NCI-H510A treated with DMSO at 0.1 percent for 48 hours (cell line): ENCODE measurements at places on chromosomes 3 and 15.

- no peak for DNase-seq
Measured at GRCh38 chr3:151387432-151387831, 2.9 kb upstream of the P2RY12 start.

DNA sequence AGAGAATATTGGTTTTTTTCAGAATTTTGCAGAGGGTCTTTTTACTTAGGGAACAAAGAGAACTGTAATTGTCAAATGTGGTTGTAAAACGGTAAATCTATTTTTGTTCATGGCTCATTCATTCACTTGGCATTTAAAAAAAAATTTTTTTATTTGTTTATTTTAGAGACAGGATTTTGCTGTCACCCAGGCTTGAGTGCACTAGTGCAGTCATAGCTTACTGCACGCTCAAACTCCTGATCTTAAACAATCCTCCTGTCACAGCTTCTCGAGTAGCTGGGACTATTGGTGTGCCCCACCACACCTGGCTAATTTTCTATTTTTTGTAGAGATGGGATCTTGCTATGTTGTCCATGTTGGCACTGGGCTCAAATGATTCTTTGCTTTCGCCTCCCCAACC lies 301.8 kb downstream of the LPP start:
- no peak for DNase-seq

DNA sequence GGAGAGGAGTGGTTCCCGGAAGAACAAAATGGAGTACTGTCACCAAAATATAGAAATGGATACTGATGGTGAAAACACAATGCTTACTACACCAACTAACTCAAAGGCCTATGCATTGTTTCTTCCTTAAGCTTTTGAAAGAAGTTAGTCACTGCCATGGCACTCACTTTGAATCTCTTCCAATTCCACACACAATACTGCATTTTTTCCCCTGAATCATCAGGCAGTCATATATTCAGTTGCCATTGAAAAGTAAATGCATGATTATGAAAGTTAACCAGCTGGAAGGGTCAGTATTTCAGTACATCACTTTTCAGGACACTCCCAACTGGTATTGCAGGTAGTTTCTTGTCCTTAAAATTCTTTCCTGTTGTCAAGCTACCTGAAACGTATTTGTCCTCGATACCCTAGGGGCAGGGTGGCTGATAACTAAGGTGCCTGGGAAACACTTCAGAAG lies 9.0 kb upstream of the LRRFIP2 start:
- DNase-seq, result no peak

GRCh38 chr3:136862617-136863322 lies 762 bp downstream of the NCK1 start:
- DNase-seq, result peak; percentile 29

GRCh38 chr3:71972031-71972430 lies 187.1 kb upstream of the PROK2 start:
- no peak for DNase-seq

DNA sequence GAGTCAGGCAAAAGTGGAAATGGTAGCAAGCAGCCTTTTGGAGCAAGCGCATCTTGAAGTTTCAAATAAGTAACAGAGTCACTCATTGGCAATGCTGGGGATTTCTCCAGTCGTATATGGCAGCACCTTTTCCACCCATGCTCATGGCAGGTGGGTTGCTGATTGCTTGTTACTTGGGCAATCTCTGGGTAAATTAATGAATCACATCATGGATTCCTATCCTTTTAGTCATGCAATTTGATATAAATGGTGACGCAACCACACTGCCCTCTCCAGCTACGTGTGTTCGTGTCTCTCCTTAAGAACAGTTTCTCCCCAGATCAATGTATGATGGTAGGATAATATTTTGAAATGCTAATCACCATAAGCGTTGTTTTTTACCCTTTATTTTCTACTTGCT lies 339.9 kb upstream of the KCNH8 start:
- no peak for DNase-seq

DNA sequence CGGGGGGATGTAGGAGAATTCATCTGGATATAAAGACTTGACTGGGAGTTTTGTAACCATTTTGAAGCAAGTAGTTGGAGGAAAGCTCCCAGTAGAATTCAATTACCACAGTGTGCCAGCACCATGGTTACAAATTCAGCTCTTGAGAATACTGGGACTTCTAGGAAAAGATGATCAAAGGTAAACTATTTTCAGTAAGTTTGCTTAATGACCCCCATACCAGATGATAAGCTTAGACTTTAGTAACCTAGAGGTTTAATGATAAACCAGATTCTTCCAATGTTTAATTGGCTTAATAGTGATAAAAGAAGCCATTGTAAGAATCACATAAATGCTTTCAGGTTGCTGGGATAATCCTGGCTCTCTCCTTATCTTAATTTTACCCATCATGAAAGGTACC lies 22.3 kb downstream of the AP4E1 start:
- no peak for DNase-seq

GRCh38 chr3:38519651-38520050 lies 23.5 kb downstream of the EXOG start:
- no peak for DNase-seq

DNA sequence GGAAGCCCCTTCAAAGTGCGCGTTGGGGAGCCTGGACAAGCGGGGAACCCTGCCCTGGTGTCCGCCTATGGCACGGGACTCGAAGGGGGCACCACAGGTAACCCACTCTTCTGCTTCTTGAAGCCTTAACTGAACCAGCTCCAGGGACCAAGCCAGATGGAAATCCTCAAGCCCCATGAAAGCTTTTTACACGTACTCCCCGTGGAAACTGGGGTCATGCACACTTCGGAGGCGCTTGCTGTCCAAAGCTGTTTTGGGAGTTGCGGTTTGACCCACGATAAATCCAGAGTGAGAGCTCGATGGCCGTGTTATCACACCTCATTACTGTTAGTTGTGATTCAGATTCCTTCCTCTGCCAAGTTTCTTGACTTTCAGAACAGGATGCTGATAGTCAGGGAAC lies 47.5 kb downstream of the DNASE1L3 start:
- no peak for DNase-seq

GRCh38 chr3:176692966-176693785 lies 504.1 kb downstream of the TBL1XR1 start:
- DNase-seq, result no peak

DNA sequence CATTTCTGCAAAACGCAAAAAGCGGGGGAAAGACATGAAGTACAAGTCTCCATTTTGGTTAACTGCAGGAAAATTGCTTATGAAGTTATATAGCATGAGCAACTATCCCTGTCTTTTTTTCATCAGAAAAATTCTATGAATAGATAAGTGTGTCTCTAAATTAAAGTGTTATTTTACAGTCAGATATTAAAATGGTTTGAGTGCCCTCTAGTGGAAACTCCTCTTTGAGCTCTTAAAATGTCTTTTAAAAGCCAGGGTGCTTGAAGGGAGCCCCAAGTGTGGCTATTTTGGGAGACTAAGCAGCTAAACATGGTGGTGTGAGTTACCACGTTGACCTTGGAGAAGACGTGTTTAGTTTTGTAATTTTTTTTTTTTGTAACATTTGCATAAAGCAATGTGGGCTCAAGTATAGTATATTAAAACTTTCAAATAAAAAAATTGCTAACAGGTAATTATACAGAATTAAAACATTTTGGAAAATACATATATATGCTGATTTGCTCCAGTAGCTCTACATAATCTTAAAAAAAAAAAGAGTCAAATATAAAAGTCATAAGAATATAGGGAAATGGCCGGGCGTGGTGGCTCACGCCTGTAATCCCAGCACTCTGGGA lies 77.2 kb downstream of the PPP2R3A start:
- DNase-seq, result peak; percentile 45

DNA sequence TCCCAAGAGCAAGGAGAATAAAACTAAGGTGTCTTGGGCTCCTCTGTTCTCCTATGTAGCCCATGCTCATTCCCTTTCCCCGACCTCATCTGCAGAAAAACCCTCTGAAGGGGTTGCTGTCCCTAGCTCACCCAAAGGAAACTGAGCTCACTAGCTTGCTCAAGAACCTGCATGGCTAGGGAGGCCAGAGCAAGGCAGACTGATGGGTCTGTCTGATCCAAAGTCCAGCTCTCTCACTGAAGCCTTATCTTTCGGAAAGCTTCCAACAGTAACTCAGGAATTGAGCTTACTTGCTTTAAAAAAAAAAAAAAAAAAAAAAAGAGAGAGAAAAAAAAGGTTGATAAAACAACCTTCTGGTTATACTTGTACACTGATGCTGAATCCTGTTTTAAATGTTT lies 141.4 kb upstream of the TOPAZ1 start:
- no peak for DNase-seq

GRCh38 chr3:98326945-98327344 lies 26.7 kb upstream of the OR5K4 start:
- no peak for DNase-seq

DNA sequence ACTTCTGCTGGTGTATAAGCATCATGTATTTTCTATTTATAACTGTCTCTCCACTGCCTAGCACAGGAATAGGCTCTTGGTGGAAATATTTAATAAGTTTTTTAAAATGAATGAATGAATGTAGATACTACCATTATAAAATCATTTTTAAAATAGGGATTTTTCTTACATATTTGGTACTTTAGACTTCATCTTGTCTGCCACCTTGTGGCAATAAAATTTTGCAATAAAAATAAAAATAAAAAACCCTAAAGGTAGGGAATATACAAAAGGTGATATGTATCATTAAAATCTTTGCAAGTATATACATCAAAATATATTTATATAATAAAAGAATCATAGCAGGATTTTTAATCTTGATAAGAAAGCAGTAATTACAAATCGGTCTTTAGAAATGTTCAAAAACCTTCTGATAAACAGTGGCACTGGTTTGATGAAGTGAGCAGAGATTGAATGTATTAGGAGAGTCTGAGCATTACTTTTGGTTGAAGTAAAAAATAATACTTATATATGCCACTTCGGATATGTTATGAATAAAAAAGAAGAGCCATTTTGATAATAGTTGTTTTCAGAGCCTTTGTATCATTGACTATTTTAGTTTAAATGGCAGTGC lies 95.2 kb downstream of the SPATA16 start:
- DNase-seq, result no peak

DNA sequence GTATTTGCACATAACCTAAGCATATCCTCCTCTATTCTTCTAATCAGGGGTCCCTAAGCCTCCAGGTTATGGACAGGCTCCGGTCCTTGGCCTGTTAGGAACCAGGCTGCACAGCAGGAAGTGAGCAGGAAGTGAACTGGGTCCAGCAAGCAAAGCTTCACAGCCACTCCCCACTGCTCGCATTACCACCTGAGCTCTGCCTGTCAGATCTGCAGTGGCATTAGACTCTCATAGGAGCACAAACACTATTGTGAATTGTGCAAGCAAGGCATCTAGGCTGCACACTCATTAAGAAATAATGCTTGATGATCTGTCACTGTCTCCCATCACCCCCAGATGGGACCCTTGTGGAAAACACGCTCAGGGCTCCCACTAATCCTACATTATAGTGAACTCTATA lies 9.8 kb downstream of the MSL2 start:
- DNase-seq, result peak; percentile 10

GRCh38 chr15:47796830-47797229 lies 79.5 kb downstream of the SEMA6D start:
- no peak for DNase-seq

DNA sequence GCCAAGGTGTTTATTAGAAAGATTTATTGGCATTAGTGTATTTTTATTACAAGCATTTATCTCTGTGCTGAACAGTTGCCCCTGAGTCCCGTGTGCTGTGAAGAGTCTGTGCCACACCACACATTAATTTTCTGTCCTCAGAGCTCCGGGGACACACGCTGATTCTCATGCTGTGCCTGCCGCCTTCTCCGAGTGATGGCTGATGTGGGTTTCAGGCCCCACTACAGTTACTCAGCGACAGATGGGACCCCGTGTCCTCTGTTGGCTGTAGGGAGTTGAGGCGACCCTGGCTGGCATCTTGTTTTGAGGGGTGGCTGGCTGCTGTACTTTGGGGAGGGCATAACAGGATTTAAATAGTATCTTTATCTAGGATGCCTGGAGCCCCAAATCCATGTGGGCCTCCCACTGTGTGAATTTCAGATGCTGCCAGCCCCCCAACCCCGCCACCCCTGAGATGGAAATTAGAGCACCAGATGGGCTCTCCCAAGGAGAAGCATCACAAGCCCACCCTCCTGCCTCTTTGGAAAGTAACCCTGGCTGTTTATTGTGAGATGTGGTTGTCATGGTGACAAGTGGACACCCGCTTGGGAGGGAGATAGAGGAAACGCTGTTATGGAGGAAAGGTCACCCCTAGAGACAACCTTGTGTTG lies 185.6 kb downstream of the APBA2 start:
- DNase-seq, result no peak

GRCh38 chr3:197424674-197425484 lies 126.5 kb upstream of the DLG1 start:
- DNase-seq, result no peak

- no peak for DNase-seq
Measured at GRCh38 chr3:43949594-43949993, 258.9 kb downstream of the ABHD5 start.

DNA sequence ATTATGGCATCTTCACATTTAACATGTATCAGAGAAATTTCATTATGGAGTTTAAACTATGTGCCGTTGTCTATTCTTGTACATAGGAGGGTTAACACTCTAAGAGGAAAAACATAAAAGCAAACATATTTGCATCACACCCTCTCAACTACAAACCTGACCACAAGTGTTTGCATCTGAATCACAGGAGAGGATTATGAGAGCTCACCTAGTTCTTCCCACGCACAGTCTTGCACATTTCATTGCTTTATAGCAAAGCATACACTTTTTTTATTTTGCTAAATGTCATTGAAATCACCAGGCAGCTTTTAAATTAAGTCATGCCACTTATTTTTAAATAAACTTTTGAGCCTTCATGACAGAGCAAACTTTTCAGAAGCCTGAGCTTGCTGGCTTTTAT lies 12.5 kb downstream of the TRAT1 start:
- no peak for DNase-seq

DNA sequence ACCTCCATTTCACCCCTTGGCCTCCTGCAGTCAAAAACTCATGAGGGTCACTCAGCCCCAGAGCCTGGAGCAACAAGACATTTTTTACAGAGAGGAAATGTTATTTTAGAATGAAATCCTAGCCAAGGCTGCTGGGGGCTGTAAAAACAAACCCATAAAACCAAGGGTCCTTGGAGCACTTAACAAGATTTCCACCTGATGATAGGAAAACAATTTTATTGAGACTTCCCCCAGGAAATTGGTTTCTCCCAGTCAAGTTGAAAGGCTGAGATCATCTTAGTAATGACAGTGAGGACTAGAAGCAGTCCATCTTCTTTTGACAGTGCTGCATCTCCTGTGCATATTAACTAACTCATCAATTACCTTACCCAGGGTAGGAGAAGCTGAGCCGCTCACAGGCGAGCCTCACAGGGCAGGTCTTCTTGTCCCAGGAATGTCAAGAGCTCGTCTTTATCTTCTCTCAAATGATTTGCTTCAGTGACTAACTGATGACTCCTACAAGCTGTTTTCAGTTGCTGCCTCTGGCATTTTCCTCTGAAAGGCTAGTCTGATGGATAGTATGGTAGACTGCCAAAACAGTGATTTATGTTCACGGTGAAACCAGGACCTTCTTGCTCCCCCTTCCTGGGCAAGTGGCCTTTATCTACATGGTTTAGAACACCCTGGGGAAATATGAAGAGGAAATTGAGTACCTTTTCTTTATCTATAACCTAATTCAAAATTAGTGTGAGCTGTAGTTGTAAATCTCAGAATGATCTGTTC lies 34.6 kb upstream of the AEN start:
- DNase-seq, result no peak
